Renal cortex interstitium (tissue), 15 donors: ENCODE measurements at places on chromosomes 2 and 18. TPM values are rescaled to one million over a fixed set of nuclear protein-coding genes. Genes with fewer than 3 reads are reported as not detected.
A peak's percentile ranks its signal among the peaks of the same experiment; 100 is the strongest.

The UGT1A1 gene
- 0.24 TPM for polyA plus RNA-seq

The TCF23 gene
- 0.62 TPM for polyA plus RNA-seq

The HES6 gene
- polyA plus RNA-seq = 8.7 TPM

The METTL4 gene
- polyA plus RNA-seq = 22.5 TPM

The GULP1 gene
- 51.1 TPM for polyA plus RNA-seq

The TCF7L1 gene
- polyA plus RNA-seq = 60.9 TPM

The IL1B gene
- polyA plus RNA-seq = 0.64 TPM

The EPHA4 gene
- polyA plus RNA-seq = 58.4 TPM

GRCh38 chr2:223822818-223823217 is 14.6 kb downstream of the AP1S3 start:
- DNase-seq = no peak

- DNase-seq = no peak
Observed at GRCh38 chr18:42095732-42096377, 140.8 kb downstream of the PIK3C3 start.

DNA sequence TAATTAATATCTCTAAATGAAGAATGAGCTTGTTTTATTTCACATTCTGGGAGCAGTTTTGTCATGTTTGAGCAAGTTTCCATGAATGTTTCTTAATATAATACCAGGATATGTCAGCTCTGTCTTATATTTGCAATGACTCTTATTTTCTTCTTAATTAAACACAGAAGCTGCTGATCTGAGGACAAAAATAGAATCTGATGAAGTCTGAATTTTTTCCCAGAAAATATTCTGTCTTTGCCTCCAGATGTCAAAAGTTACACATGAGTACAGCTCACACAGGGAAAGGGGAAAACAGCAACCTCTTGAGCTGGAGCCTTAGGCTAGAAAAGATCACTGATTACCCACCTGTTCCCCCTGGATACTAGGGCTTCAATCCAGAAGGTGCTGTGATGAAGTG is 606.6 kb upstream of the SYT4 start:
- no peak for DNase-seq

- DNase-seq = no peak
Observed at GRCh38 chr2:37568565-37568964, 102.9 kb downstream of the CDC42EP3 start.

DNA sequence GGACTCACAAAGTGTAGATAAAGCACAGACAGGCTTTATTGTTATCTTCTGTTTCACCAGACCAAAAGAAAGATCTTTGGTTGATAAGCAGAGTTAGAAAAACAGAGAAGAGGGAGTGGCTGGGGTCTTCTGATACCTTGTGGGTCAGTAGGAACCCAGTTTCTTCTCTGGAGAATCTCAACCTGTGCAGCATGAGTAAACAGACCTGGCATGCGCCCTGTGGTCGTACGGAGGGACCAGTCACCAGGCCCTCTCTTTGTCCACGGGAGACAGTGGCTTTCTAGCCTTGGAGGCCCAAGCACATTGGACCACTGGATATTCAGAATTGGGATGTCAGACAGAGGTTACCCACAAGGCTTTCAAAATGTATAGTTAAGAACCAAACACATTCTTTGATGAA is 418.9 kb upstream of the FANCL start:
- DNase-seq = no peak

DNA sequence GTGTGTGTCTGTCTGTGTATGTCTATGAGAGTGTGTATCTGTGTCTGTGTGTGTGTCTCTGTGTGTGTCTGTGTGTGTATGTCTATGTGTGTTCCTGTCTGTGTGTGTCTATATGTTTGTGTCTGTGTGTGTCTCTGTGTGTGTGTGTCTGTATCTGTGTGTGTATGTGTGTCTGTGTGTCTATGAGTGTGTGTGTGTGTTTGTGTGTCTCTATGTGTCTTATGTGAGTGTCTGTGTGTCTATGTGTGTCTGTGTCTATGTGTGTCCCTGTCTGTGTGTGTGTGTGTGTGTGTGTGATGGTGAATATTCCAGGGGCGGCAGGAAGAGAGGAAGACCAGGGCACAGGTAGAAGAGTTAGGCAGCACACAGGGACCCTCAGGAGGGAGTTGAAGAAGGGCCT is 173.2 kb downstream of the MYCN start:
- DNase-seq = no peak

- DNase-seq = no peak
Observed at GRCh38 chr2:152740743-152741328, 22.4 kb downstream of the ARL6IP6 start.

DNA sequence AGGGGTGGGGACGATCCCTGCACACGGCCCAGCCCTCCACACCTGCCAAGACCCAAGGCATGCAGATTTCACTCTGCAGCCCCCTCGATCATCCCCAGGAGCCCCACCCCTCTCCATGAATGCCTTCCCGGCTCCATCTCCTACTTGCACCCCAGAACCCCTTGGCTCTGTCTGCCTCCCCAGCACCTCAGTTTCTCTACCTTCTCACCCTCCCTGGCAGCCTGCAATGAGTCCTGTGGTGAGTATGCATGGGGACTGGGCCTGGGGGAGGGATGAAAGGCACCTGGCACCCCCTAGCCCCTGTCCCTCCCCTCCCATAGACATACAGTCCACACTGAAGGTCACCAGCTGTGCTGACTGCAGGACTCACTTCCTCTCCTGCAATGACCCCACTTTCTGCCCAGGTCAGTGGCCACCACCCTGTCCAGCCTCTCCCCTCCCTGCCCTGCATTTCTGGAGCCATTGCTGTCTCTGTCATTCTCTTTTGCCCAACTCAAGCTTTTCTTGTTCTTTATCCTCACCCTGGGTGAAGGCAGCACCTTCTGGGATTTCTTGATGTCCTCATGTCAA is 1.0 kb downstream of the TEX51 start:
- DNase-seq = no peak

DNA sequence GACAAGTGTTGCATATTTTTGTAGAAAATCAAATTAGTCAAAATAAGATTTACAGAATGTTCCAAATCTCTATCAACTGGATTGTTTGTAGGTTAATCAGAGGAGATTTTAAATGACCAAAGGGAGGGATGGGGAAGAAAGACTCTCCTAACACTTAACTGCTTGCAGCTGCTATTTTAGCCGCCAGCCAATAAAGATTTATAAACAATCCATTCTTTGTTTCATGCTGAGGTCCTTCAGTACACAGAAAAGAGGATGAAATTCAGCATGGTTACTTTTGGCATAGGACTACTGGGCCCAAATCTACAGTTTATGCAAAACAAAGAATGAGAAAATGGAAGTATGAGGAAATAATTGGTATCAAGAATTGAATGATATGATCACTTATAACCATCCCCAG is 86.4 kb upstream of the FN1 start:
- DNase-seq = no peak

DNA sequence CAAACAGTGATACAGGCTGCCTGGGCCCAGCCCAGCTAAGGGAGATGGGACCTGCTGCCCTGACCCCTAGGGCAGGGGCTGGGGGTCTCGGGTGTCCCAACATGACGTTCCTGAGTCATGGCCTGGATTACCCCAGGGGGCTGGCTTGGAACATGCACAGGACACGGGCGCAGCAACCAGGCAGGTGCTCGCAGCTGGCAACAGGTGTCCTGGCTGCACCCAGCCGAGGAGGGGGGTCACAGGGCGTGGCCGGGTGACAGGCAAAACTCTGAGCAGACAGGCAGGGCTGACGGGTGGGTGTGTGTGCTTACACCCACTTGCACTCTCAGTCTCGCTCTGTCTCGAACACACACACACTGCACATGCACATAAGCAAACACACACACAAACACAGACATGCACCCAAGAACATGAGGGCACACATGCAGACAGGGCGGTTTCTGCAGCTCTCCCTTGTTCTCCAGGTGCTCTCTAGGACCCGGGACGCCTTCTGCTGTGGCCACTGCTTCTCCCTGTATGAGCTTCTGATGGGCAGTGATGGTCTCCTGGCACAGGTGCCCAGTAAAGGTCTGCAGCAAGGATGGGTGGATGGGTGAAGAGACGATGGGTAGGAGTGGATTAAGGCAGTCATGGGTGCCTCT is 33.7 kb upstream of the TAF1B start:
- DNase-seq = no peak

DNA sequence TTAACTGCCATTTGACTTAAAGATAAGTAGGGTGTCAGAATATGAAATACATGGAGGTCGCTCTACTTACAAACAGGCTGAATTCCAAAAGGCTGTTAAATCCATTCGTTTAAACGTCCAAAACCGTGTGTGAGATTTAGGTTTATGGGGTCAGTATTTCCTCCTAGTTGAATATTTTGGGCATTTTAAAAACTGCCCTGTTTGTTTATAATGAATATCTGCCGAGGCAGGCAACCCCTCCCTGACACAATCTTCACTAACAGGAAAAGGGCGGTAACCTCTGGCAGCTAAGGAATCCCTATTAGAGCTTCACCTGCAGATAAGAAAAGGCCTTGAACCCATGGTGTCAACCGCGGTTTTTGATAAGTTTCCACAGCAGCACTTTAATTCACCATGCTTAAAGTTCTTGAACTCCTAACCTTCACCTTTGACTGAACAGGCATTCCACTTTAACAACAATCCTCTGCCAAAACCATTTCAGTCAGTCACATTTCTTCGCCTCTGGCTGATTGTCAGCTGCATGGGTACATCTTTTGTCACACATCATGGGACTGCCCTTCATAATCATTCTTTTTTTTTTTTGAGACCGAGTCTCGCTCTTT is 17.8 kb downstream of the TRAK2 start:
- no peak for DNase-seq

DNA sequence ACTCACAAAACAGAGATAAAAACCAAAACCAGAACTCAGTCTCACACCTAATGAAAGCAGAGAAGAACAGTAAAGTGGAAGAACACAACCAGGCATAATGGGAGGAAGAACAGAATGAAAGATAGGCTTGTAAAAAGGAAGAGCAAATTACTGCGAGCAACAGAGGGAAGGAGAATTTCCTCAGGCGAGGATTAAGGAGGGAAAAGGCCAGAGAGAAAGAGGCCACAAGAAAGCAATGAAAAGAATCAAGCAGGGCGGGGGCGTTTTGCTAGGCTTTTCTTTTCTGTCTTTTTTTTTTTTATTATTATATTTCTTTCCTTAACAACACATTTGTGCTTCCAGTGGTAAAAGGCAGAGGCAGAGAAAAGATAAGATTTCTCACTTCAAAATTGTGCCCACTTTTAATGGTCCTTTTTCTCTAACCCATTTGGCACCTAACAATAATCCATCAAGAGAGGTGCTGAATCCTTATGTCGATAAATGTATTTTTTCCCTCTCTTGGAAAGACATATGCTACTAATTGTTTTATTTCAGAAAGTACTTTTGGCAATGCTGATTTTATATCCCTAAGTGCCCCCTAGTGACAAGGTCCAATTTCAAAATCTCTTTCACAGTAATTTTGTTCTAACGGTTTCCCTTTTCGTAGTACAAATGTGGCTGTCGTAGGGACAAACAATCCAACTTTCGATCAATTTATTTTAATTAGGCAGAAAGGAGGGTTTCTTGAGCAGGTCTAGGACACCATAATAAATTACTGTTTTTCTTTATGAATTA is 138.7 kb upstream of the AQP4 start:
- no peak for DNase-seq

- no peak for DNase-seq
Observed at GRCh38 chr2:71207601-71208000, 19.3 kb downstream of the PAIP2B start.

DNA sequence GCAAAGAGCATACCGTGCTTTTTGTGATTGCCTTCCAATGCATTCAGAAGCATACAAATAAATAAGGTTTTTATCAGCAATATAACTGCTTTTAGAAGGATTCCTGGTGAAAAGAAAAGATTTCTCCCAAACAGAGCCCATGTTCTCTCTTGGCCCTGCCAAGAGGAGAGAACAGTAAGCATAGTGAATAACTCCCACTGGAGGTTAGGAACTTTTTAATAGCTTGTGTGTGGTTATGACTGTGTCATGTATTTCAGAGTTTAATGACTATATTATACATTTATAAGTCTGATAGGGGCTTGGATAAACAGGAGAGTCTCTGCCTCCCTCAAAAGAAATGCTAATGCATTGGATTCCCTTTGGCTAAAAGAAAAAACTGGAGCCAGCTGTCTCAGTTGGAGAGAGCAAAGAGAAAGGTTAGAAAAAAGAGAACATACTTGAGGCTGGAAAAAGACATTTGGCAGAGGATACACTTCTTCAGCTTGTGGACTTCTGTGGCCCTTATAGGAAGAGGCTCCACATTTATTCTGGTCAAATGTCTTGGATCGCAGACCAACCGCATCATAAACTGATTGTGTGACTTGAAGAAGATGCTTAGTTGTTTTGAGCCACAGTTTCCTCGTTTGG is 63.0 kb upstream of the SPRED2 start:
- peak; percentile 9 for DNase-seq

- DNase-seq = no peak
Observed at GRCh38 chr2:214830794-214831346, 21.4 kb upstream of the BARD1 start.

DNA sequence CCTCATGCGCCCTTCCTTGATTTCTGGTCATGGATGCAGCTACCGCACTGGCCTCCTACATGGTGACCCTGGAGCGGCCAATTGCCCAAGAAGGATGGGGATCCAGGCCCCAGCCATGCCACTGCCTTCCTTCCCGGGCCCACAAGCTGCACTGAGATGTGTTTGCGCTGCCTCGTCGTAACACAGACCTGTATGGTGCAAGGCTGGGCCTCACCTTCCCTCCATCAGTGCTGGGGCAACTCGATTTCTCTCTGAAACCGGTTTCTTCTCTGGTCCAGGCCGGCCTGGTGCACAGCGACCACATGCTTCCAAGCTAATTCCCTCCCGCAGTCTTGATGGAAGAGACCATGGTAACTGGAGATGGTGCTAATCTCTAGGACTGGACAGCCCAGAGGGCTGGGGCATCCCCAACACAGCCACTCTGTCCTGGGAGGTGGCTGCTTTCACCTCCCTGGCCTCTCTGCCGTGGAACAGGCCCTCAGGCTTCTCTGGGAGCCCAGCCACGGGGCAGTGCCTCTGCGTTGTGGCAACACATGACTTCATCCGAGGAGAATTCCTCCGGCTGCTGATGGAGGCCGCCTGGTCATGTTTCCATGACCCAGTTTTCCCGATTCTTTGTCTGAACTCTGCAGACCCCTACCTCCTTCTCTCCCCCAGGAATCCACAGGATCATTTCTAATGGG is 184.2 kb downstream of the GLI2 start:
- DNase-seq = no peak

- DNase-seq = no peak
Observed at GRCh38 chr2:67599561-67599960, 202.4 kb downstream of the ETAA1 start.

GRCh38 chr2:191158747-191159146 is 8.0 kb upstream of the STAT4 start:
- no peak for DNase-seq

DNA sequence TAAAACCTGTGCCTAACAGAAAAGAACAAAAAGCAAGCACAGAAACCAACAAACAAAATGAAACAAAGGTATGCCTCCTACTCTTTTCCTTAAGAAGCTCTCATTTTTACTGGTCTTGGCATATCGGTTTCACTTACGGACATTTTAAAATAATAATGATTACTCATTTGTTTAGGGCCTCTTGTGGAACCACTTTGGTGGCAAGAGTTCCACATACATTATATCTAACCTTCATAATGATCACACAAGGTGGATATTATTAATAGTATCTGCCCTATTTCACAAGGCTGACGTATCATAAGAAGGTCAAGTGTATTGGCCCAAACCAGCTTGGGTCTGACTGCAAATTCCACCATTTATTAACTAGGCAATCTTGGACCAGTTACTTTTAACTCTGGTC is 304.7 kb downstream of the TCF4 start:
- no peak for DNase-seq

GRCh38 chr2:23709311-23709710 is 217.6 kb downstream of the ATAD2B start:
- no peak for DNase-seq

- no peak for DNase-seq
Observed at GRCh38 chr2:68465081-68465916, 1.8 kb downstream of the FBXO48 start.

- no peak for DNase-seq
Observed at GRCh38 chr2:111247491-111247890, 126.8 kb downstream of the BCL2L11 start.
